ENCODE measurements at places on chromosomes 1 and 21.

DNA sequence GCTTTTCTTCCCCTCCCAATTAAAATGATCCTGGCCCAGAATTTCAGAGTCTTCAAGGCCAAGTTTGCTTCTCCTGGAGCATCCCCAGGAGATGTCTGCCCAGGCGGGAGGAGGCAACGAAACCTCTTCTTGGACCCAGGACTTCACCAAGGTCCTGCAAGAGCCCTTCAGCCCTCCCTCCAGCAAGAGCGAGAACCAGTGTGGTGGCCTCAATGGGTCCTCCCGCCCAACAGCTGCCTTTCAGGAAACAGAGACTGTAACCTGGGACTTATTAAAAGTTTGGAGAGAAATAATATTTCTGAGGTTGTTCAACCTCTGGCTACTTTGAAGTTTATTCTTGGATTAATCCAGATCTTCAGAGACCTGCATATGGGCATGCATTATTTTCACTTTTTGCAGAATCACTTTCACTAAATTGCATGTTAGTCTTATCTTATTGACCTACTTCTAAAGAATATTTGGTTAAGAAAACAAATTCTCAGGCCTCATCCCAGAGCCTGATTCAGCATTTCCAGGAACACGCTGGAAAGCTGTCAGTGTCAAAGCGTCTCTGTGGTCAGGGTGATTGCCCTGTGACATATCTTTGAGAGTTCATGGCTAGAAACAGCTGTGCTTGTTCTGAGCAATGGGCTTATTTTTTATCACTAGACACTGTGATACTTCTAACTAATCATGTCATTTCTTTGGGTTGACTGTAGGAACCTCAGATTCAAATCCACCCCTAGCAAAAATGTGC, 66.0 kb upstream of the CLDN14 start:
- DNase-seq: no peak

DNA sequence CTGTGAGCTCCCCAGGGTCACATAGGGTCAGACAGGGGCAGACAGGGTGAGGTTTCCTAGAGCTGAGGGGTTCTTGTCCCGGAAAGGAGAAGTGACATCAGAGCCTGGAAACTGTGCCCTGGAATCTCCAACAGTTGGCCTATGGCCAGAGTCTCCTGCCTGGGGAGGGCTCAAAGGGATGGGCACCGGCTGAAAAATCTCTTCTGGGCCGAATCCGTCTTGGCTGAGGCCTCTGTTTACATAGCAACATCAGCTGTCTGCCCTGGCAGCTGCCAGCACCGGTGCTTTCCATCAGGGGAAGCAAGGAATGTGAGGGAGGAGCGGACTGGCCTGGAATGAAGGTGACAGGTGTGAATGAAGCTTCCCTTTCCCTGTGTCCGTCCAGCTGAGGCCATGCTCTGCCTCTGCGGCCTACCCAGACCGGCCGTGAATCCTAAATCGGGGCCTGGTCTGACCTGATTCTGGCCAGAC, 30.7 kb downstream of the VASH2 start:
- no peak for DNase-seq

DNA sequence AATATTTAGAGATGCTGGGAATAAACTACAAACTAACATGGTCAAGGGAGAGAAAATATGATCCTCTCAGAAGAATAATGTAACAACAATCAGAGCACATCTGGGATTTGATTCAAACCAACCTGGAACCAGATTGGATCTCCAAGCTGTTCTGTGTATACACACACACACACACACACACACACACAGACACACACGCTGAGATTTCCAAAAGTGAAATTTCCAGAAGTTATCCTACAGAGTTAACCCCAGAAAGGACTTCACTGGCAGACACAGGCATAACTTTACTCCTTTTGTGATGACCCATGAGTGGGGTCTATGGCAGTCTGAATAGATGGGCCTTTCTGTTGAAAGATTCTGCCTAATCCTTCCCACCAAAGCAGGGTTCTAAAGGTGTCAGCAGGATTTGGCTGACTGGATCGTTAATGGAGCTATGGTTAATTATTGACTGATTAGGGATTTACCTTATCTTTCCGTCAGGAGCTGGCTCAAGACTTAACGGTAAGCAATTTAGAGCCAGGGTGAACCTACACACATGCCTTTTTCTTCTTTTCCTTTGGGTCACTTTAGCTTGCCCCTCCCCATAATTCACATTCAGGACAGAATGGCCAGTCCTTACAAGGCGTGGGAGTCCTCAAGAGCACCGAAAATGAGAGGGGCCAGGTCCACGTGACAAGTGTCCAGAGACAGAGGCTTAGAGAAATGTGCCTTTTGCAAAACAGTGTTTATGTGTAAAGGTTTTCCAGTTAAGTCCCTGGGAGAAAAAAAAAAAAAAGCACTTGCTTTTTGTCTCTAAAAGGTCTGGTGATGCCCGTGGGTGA, 10.9 kb upstream of the PROX1 start:
- no peak for DNase-seq

DNA sequence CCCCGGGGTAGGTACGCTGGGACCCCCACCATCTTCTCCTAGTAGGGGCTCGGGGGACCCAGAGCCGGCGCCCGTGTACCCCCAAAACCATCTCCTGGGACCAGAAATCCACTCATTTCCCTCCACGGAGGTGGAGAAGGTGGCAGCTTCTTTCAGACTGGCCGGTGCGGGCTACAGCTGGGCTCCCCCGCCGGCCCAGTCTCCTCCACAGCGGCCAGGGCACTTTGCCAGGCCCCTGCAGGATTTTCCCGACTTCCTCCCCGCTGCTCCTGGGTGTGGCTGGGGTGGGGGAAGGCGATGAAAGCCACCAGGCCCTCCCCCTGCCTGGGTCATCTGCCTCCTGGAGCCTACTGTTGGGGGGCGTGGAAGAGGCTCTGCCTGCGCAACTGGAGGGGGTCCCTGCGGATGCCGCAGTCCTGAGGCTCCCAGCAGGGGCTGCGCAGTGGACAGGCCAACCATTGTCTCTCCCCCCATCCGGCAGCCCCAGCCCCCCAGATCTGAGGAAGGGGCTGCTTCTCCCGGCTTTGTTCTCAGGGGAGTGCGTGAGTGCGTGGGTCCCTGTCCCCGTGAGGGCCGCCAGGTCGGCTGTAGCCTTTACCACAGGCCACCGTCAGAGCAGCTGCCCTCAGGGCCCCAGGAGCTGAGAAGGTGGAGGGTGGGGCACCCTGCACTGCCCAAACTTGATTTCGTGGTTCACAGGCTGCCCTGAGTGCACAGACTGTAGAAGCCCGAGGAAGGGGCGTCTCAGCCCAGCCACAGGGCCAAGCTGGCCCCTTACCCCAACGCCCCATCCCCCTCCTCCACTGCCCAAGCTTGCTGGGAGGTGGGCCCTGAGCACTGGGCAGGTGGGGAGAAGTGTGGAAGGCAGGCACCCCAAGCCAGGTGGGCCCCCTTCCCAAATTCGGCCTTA, 1.3 kb downstream of the AGRN start:
- peak; percentile 52 for DNase-seq

GRCh38 chr1:178330153-178330552, 166.6 kb downstream of the CLEC20A start:
- DNase-seq: no peak

DNA sequence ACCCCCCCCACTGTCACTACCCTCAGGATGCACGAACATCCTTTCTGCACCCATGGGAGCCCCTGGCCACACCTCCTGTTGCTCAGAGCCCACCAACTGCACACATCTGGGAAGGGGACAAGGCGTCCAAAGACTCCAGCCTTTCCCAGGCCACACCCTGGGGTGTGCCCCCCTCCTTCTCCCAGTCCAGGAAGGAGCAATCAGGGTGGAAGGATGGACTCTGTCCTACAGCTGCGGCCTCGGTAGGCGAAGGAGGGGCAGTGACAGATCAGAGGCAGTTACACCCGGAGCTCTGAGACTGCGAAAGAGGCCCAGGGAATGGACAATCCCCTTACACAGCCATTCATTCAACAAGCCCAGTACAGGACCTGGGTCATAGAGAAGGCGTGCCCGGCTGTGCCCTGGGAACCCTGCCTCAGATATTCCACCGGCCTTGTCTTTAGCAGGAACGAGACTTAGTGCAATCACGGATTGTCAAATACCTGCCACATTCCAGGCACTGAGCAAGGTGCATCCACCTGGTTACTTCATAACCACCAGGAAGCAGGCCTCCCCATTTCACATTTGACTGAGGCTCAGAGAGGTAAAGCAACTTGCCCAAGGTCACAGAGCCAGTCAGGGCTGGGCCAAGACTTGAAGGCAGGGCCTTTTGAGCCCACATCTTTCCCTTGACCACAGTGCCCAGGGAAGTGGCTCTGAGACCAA, 9.4 kb downstream of the HSPG2 start:
- DNase-seq: no peak

GRCh38 chr1:36170643-36171412, 14.9 kb downstream of the MAP7D1 start:
- DNase-seq: no peak

DNA sequence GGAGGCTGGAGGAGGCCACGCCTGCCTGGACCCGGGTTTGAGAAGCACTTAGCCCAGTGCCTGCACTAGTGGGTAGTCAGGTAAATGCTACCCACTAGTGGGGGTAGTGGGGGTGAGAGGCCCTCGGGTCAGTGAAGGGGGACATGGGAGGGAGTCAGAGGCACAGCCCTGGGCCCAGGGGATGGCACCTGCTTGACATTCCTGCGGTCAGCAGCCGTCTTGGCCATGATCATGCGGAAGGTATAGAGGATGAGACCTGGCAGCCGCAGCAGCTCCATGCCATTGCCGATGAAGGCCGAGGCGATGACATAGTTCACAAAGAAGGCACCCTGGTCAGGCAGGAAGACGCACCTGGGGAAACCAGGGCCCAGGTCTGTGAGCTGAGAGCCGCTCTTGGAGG, 28.7 kb downstream of the TMEM63A start:
- DNase-seq: no peak

DNA sequence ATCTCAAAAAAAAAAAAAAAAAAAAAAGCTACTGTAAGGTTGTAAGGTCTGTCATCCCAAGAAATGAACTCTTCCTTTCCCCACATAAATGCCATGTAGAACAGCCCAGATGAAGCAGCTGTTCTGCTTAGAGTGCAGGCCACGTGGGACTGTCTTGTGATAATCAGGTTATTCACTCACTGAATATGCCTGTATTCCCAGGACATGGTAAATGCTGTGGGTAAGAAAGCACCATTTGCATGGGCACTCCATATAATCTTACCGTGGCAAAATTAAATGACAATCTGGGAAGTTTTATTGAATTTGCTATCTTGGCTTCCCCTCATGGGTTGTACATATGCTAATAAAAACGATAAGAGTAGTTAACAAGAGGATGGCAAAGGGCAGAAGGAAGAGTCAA, 13.8 kb downstream of the RGS5 start:
- DNase-seq: no peak

DNA sequence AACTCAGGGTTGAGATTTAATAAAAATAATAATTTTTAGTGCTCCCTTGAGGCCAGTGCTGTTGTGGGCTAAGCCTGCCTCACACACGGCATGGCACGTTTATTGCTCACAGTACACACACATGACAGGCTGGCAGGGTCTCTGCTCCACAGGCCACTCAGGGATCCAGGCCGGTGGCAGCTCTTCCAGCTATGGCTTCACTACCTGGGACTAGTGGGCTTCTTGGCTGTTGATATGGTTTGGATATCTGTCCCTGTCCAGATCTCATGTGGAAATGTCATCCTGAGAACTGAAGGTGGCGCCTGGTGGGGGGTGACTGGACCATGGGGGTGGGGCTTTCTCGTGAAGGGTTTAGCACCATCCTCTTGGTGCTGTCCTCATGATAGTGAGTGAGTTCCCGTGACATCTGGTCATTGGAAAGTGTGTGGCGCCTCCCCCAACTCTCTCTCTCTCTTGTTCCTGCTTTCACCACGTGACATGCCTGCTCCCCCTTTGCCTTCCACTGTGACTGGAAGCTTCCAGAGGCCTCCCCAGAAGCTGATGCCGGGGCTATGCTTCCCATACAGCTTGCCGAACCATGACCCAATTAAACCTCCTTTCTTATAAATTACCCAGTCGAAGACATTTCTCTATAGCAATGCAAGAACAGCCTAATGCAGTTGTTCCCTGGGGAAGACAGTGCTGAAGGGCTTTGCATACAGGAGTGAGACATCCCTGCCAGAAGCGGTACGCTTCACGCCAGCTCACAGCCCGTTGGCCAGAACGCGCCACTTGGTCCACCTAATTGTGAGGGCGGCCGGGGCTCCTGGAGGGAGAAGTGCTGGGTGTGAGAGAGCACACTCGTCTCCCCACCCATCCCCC, 226.9 kb upstream of the C1orf174 start:
- DNase-seq: no peak

DNA sequence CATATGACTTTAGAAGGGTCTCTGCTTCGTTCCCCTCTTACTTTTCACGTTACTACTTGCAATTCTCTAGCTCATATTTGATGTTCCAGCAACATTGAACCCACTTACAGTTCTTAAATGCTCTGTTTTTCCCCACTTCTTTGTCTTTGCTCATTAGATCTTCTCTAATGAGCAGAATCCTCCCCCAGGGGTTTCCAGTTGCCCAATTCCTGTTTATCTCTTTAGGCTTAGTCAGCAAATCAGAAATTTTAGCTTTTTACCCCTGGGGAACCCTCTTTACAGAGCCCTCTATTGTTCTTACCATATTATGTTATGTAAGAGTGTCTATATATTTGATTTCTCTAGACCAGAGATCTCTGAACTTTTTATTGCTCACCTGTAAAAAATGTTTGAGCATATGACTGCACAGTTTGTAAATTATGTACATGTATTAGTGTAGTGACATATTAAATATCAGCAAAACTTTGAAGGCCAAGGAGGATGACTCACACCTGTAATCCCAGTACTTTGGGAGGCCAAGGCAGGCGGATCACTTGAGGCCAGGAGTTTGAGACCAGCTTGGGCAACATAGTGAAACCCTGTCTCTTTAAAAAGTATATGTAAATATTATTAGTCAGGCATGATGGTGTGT, 71.4 kb downstream of the FNBP1L start:
- no peak for DNase-seq

DNA sequence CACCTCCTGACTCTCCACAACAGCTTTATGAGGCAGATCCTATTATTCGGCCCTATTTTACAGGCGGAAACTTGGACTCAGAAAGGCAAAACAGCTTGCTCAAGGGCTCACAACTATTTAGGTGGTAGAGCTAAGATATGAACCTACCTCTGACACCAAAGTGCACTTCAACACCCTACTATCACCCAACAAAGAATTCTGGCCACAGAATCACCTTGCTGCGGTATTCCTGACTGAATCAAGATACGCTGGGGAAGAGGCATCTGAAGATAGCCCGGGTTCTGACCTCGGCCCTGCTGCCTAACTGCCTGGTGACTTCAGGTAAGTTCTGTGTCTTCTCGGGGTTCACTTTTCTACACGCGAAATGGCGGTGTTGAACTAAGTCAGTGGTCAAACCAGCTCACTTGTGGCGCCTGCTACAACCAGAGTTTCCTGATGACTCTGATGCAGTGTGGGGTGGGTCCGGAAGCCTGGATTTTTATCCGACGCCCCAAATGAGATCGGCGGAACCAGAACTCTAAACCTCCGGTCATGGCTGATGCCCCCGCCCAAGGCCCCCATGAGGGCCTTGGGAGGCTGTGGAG, 608 bp downstream of the PEF1 start:
- DNase-seq: no peak

- peak; percentile 17 for DNase-seq
Observed at GRCh38 chr1:242147096-242147976, 148.4 kb upstream of the MAP1LC3C start.

- no peak for DNase-seq
Observed at GRCh38 chr21:41598561-41599431, 90.8 kb upstream of the TMPRSS2 start.

- no peak for DNase-seq
Observed at GRCh38 chr1:219788700-219789099, 139.7 kb downstream of the SLC30A10 start.

All from hematopoietic multipotent progenitor cell treated with erythropoietin and hydrocortisone succinate and interleukin-3 and kit ligand, for 8 days (in vitro differentiated cells).